Activated naive CD8-positive, alpha-beta T cell treated with anti-CD3 and anti-CD28 coated beads for 36 hours (primary cell): ENCODE measurements at places on chromosomes 3 and 15.

DNA sequence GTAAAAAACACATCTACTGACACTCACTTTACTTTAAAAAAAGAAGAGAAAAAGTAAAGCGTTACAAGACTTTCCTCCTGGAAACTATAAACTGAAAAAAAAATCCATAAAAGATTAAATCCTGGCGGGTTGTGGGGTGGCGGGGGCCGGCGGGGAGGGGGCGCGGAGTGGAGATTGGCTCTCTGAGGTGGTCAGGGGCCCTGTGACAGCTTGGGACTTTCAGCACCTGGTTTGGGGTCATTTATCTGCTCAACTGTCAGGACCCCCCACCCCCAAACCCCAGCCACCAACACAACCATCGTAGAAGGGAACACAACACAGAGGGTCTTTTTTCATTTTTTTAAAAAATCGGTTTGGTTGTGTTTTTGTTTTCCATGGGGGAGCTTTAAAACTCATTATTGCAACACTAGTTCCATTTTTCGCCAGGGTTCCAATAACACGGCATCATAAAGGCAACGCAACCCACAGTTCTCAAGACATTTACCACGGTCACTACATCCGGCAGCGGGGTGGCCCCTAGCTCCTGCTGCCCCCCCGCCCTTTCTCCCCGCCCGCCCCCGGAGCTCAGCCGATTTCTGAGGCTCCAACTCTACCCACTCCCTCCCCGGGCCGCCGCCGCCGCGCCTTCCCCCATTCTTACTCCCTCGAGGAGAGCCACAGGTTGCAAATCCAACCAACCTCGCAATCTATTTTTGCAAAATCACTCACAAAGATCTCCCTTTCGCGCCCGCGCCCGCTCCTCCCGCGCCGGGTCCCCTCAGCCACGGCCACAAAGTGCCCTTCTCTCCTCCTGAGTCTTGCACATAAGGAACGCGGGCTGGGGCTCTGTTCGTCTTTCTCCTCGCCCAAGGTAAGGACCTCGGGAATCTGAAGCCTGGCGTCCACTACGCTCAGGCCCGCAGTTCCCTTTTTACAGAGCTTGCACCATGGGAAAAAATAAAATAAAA lies 1.8 kb downstream of the BCL6 start:
- H3K4me3 ChIP-seq = peak overlapping the region; percentile 91
- H3K27ac ChIP-seq = peak overlapping the region; percentile 100
- DNase-seq = peak; percentile 67

DNA sequence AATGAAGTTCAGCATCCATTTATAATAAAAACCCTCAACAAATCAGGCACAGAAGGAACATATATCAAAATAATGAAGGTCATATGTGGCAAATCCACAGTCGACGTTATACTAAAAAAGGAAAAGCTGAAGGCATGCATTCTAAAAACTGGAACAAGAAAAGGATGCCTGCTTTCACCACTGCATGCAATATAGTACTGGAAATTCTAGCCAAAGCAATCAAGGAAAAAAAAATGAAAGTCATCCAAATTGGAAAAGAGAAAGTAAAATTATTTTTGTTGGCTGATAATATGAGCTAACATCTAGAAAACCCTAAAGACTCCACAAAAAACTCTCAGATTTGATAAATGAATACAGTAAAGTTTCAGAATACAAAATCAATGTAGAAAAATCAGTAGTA lies 1123.2 kb downstream of the TBL1XR1 start:
- H3K27me3 ChIP-seq = no peaks in the 10 kb centered on the region
- no peaks in the 10 kb centered on the region for H3K4me1 ChIP-seq
- DNase-seq = no peak
- H3K27ac ChIP-seq = no peak overlapping the region
- no peaks in the 10 kb centered on the region for H3K36me3 ChIP-seq

GRCh38 chr15:71155534-71155933 lies 40.3 kb downstream of the THSD4 start:
- H3K27ac ChIP-seq = no peak overlapping the region
- DNase-seq = no peak
- H3K4me1 ChIP-seq = no peaks in the 10 kb centered on the region
- no peak overlapping the region for H3K4me3 ChIP-seq

DNA sequence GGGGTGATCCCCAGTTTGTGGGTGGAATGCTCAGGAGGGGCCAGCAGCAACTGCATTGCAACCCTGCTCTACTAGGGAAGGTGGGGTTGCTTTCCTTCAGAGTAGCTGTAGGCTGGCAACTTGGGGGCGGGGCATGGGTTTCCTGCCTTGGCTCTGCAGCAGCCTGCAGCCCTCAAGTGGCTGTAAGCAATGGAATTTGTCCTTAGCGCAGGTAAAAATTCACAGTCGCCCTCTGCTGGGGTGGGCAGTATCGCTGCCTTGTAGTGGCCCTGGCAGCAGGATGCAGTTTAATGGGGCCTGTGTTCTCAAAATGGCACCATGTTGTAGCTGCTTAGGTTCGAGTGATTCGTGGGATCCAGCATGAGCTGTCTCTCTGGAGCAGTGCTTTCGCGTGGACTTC lies 29.8 kb downstream of the STT3B start:
- H3K27me3 ChIP-seq = no peaks in the 10 kb centered on the region
- peaks cover 44% of the 10 kb centered on the region for H3K36me3 ChIP-seq
- DNase-seq = peak; percentile 9
- H3K27ac ChIP-seq = peak overlapping the region; percentile 9
